SJCRH30 (cell line): ENCODE measurements at places on chromosomes 13 and 19.

GRCh38 chr19:8515317-8515716 lies 1.4 kb upstream of the ZNF414 start:
- no peak for DNase-seq

DNA sequence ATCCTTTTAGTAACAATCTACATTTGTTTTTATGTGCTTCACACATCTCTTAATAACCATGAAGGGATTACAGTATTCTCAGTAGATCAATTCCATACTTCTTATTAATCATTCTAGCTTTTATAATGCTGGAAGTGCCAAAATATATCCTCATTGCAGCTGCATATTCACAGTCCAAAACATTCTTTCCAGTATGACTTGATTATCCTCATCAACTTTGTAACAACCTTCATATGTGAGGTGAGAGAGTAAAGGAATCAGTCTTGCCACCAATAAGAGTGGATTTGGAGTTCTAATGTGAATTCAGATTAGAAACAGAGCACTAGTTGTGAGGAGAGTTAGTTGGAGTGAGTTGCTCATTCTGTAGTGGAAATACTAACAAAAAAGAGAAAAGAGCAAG lies 208.0 kb upstream of the SPRY2 start:
- no peak for DNase-seq

GRCh38 chr13:90455067-90455466 lies 892.4 kb upstream of the MIR17HG start:
- DNase-seq, result no peak

GRCh38 chr13:104733427-104733826 lies 1667.2 kb upstream of the SLC10A2 start:
- DNase-seq, result no peak

GRCh38 chr19:5104871-5105351 lies 136.0 kb downstream of the KDM4B start:
- DNase-seq, result no peak

DNA sequence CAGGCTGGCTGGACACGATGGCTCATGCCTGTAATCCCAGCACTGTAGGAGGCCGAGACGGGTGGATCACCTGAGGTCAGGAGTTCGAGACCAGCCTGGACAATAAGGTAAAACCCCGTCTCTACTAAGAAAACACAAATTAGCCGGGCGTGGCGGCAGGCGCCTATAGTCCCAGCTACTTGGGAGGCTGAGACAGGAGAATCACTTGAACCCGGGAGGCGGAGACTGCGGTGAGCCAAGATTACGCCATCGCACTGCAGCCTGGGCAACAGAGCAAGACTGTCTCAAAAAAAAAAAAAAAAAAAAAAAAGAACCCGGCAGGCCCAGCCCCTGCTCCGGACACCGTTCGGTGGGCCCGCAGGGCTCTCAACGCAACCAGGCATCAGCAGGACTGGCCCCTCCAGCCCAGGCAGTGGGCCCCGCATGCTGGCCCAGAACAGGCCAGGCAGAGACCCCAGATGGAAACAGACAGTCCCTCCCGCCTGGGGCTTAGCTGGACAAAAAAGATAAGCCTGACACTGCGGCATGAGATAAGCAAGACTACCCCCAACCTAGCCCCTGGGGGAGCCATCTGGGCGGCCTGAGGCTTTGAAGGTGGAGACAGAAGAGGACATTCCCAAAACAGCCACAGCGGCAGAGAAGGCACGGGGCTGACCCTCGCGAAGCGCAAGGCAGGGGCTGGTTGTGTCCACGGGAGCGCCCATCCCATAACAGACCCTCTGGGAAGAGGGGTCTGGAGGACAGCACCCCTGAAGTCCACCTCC lies 11.6 kb downstream of the REXO1 start:
- DNase-seq, result no peak
